Thymus (tissue), 14 donors: ENCODE measurements at places on chromosomes 4 and X. TPM values are rescaled to one million over a fixed set of nuclear protein-coding genes. Genes with fewer than 3 reads are reported as not detected.

The ADGRG2 gene
- 10.4 TPM for polyA plus RNA-seq

The SH3RF1 gene
- 3.7 TPM for polyA plus RNA-seq

The FAM47A gene
- polyA plus RNA-seq: not detected

The MCF2 gene
- 2.0 TPM for polyA plus RNA-seq

The GAGE12J gene
- not detected for polyA plus RNA-seq

The EIF1AX gene
- 40.5 TPM for polyA plus RNA-seq

The GUCY1B1 gene
- 5.5 TPM for polyA plus RNA-seq

The FAAH2 gene
- polyA plus RNA-seq: 34.6 TPM

The HTR2C gene
- polyA plus RNA-seq: under 0.01 TPM

The IDUA gene
- 27.4 TPM for polyA plus RNA-seq

The ARFIP1 gene
- 26.7 TPM for polyA plus RNA-seq

The DKC1 gene
- 34.0 TPM for polyA plus RNA-seq

The HEPH gene
- 1.2 TPM for polyA plus RNA-seq

The MAGEB2 gene
- 0.05 TPM for polyA plus RNA-seq

The EGFL6 gene
- 0.73 TPM for polyA plus RNA-seq

The SLC49A3 gene
- 4.8 TPM for polyA plus RNA-seq
